GM12878 (cell line): ENCODE measurements at places on chromosomes 7 and 10.

- no peak for DNase-seq
Measured at GRCh38 chr10:69466158-69466490, 14.9 kb downstream of the TSPAN15 start.

GRCh38 chr7:69276011-69276729 lies 322.1 kb upstream of the AUTS2 start:
- DNase-seq = no peak

- DNase-seq = peak; percentile 25
Measured at GRCh38 chr7:129859183-129859582, 93.6 kb downstream of the UBE2H start.

GRCh38 chr7:100629117-100629716 lies 12.1 kb downstream of the TFR2 start:
- no peak for DNase-seq

- DNase-seq = no peak
Measured at GRCh38 chr7:107622429-107622828, 38.2 kb upstream of the SLC26A4 start.

DNA sequence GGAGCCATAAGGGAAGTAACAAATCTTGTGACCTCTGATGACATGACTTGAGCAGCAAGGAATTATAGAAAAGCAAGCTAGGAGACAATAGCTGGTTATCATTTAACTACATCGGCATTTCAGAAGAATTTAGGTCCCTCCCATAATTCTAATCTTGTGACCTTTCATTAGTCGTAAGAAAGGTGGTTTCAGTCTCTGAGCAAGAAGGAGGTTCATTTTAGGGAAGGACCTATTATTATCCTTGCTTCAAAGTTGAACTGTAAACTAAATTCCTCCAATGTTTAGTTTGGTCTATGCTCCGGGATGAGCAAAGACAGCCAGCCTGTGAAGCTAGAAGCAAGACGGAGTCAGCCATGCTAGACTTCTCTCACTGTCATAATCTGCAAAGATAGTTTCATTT lies 159.6 kb downstream of the SLC16A9 start:
- no peak for DNase-seq

DNA sequence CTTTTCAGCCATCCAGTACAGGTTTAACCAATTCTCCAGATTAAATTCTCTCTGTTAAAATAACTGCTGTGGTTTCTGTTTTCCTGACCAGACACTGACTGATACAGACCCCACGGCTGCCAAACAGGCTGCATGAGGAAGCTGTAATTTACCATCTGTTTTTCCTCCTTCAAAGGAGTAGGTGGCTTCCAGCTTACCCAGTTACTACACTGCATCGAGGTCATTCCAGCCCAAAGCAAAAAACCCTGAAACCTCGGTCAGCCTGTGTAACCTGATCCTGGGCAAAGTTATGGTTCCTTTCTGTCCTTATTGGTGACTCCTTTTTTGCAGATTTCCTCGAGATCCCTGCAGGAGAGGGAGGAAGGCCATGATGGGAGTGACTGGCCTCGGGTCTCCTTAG lies 27.9 kb upstream of the LOXL4 start:
- DNase-seq = no peak

DNA sequence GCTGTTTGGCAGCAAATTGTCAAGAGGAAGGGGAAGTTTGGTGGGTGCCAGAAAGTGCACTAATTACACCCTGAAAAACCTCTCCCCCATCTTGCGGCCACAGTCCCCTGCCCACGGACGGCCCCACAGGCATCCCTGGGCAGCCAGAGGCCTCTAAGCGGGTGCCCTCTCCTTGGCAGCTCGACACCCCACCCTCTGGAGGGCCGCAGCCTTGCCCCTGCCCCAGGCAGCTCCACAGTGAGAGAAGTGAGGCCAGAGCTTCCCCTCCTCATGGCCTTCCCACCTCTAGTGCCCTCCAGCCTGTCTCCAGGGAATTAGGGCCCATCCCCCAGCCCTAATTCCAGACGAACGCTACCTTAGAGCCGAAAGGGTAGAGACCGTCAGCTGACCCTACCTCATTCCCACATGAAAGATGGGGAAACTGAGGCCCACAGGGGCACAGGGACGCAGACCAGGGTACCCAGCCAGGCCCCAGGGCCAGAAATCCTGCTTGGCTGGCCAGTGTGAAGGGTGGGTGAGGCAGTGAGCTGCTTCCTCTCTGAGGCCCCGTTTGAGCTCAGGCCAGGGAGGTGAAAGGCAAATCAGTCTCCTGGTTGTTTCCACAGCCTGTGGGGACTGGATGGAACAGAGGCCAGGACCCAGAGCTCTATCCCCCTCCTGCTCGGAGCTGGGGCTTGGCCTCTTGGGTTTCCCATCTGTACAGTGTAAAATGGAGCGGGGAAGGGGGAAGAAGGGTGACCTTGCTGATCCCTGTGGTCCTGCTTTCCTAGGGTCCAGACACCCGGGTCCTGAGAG lies 10.0 kb downstream of the ZCCHC24 start:
- DNase-seq = no peak

- DNase-seq = no peak
Measured at GRCh38 chr10:1706711-1707110, 30.6 kb downstream of the ADARB2 start.

- DNase-seq = no peak
Measured at GRCh38 chr7:40640566-40640965, 505.8 kb downstream of the SUGCT start.

DNA sequence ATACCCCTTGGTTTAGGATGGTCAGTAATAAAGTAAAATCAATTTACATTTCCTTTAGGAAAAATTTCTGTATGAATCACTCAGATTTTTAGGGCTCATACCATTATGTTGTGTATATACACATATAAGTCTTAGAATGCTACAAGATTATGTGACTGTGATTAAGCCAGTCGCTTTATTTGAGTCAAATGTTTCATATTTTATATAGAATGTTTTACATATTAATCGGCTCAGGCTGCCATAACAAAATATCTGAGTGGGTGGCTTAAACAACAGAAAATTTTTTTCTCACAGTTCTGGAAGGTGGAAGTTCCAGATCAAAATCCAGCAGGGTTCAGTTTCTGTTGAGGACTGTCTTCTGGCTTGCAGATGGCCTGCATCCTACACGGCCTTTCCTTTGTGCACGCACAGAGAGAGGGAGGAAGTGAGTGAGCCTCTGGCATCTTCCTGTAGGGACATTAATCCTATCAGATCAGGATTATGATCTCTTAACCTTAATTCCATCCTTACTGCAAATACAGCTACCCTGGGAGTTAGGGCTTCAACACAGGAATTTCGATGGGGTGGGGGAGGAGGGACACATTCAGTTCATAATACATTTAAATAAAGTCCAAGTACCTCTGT lies 198.0 kb downstream of the PHF14 start:
- DNase-seq = no peak

DNA sequence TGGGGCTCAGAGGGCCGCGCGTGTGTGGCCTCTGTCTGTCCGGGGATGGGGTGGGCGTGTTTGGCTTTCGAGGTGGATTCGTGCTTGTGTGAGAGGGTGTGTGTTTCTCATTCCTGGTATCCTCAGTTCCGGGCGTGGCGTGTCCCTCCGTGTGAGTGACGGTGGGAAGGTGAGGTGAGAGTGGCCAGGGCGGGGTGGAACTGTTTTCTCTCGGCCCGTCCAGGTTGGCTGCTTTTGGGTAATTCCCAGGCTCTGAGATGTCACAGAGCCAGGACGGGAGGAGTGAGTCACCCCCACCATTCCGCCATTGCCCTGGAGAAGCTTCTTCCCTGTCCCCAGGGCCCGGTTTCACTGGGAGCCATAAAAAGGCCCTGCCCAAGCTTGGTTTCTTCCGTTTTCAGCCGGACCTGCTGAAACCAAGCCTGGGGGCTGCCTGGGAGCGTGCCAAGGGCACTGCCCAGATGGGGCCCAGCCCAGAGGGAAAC lies 21.3 kb upstream of the CLDN4 start:
- no peak for DNase-seq

DNA sequence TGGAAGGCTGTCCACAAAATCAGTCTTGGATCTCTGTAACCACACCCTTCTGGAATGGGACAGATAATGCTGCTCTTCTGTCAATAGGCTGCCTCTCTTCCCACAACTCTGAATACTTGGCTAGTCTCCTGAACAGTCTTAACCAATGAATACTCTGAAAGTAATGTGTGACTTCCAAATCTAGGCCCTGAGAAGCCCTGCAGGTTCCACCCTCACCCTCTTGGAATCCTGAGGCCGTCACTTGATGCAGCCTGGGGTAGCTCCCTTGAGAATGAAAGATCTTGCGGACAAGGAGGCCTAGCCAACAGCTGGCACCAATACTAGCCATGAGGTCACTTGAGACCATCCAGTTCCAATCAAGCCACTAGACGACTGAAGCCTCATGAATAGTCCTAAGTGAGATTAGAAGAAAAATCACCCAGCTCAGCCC lies 109.2 kb downstream of the ARHGAP12 start:
- no peak for DNase-seq

DNA sequence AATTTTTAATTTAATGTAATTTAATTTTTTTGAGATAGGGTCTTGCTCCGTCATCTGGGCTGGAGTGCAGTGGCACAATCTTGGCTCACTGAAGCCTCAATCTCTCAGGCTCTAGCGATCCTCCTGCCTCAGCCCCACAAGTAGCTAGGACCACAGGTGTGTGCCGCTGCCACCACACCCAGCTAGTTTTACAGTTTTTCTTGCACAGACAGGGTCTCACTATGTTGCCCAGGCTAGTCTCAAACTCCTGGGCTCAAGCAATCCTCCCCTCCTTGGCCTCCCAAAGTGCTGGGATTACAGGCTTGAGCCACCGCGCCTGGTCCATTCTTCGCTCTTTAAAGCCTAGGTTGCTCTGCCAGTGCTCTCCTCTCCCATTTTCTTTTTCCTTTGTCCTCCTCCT lies 12.9 kb downstream of the CALML3 start:
- DNase-seq = no peak

DNA sequence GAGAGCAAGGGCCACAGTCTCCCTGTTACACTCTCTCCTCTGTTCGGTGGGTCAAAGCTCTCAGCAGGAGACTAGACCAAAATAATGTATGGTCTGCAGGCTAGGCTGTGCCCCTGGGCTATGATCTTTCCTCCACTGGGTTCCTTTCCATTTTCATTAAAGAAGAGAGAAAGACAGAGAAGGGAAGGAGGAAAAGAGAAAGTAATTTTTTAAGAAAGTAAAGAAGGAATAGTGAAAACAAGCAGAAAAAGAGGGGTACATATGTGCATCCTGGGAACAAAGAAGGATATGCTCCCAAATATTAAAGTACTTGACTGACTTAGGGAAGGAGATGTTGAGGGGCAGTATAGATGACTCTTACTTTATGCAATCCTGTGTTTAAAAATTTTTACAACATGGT lies 33.6 kb upstream of the PIK3AP1 start:
- no peak for DNase-seq

- DNase-seq = no peak
Measured at GRCh38 chr7:24769014-24769830, 12.0 kb upstream of the GSDME start.

GRCh38 chr10:133405844-133406527 lies 12.0 kb downstream of the MTG1 start:
- no peak for DNase-seq

DNA sequence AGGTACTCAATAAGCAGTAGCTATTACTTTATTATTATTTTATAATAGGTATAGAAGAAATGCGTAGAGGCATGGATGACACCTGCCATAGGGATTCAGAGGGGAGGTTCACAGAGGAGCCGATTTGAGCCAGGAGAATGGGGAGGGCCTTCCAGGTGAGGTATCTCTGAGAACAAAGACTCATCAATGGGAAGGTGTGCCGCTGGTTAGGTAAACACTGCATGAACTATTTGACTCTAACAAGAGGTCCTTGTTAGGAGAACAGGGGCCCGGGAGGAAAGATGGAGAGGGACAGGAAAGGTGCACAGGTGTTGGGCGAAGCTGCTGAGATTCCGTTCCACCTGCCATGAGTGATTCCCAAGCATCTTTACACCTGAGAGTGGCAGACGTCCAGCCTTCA lies 41.8 kb upstream of the TMEM273 start:
- no peak for DNase-seq
